ENCODE measurements at places on chromosomes 5 and 9. TPM values are rescaled to one million over a fixed set of nuclear protein-coding genes. Genes with fewer than 3 reads are reported as not detected.

DNA sequence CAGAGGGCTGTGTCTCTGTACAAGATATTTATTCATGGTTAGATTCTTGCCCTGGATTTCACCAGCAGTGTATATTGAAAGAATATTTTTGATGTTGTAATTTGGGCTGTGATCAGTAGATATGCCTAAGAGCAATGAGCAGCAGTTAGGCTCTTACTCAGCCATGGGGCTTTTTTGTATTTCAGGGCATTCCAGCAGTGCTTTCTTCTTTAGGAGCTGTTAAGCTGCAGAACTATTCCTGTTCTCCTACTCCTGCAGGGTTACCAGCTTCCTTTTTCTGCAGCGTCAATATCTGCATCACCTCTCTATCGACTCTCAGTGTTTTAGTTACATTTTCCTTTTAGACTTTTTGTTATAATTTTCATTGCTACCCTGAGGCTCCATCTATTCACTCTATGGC, 206.2 kb downstream of the SLCO4C1 start:
- DNase-seq: no peak

DNA sequence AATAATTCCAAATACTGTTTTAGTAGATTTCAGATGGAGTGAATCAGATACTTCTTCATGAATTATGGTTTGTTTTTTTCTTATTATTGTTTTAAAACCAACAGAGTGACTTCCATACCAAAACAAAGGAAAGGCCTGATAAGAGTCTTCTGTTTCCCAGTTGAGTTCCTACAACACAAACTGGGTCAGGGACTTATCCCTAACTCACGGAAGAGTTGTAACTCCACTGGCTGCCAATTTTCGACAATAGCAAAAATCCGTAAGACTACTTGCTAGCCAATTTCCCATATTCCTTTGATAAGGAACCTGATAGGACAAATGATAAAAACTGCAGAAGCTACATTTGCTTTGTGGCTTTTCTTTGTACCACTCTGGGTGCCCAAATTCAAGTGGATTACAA, 219.2 kb downstream of the AP3B1 start:
- no peak for DNase-seq

Gene NEK6
- 12.1 TPM for total RNA-seq

- no peak for DNase-seq
These were observed 166.7 kb downstream of the DAB2IP start for GRCh38 chr9:121818016-121818661.

DNA sequence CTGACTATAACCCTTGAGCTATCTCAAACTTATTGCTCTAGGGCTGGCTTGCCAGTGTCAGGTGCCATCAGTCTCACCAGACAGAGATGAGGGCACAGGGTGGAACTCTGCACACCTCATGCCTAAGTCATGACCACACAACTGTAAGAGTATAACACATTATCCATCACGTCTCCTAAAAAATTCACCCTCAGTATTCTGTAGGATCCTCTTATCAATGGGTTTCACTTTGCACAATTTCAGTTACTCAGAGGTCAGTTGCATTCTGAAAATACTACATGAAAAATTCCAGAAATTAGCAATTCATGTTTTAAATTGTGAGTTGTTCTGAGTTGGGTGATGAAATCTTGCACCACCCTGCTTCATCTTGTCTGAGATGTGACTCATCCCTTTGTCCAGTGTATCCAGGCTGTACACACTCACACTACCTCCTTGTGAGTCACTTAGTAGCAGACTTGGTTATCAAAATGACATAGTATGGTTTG, 690.9 kb upstream of the CDH18 start:
- DNase-seq: no peak

DNA sequence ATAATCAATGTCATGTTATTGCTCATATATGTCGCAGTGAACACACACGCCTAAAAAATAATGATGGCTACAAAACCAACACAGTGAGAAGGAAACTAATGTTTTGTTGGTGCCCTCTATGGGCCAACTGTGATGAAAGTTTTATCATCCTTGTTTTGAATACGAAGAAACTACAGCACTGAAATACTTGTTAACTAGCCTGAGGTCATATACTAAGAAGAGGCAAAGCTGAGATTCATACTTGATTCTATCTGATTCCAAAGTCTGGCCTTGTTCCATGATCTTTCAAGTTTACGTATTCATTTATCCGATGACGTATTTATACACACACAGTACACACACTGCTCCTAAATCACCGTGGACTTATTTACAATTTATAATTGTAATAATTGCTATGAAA, 16.1 kb upstream of the DRD1 start:
- no peak for DNase-seq

- DNase-seq: no peak
These were observed 22.2 kb downstream of the AHRR start for GRCh38 chr5:343461-344401.

DNA sequence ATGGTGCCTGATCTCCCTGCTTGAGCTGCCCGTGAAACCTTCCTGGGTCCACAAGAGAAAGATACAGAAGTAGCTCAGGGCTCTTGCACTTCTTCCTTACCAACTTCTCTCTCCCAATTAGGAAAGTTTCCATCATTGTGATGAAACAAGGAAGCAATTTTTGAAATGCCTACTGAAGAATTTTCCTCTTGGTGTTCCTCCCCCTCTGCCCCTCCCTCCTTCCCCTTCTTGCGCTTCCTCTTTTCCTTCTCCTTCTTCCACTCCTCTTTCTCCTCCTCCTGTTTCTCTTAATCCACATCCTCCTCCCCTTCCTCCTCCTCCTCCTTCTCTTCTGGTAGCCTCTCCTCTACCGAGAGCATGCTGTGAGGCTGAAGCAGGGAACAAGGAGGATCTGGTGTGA, 36.3 kb upstream of the OTULINL start:
- no peak for DNase-seq

- DNase-seq: no peak
These were observed 126.4 kb downstream of the SPOCK1 start for GRCh38 chr5:137372773-137373160.

Gene RAI14
- 12.3 TPM for total RNA-seq

Gene ADAMTS12
- not detected for total RNA-seq

Gene SPINK4
- total RNA-seq: not detected

DNA sequence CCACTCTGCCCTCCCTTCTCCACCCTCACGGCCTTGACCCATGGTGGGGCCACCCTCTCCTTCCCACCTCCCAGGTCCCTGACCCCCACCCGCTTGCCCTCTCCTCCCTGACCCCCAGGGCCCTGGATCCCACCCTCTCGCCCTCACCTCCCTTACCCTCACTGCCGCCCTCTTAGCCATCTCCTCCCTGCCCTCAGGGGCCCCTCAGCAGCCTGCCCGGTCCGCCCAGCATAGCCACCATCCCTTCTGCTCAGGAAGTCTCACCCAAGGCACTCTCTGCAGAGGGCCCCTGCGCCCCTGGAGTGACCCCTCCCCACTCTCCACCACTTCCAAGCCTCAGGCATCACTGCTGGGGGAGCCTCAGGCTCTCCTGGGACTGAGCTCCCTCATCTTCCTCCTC, 66.3 kb downstream of the MRPL36 start:
- DNase-seq: no peak

Gene NIM1K
- total RNA-seq: 0.68 TPM

Measured in OCI-LY7 (cell line).